ENCODE measurements at places on chromosomes 2 and 18.

DNA sequence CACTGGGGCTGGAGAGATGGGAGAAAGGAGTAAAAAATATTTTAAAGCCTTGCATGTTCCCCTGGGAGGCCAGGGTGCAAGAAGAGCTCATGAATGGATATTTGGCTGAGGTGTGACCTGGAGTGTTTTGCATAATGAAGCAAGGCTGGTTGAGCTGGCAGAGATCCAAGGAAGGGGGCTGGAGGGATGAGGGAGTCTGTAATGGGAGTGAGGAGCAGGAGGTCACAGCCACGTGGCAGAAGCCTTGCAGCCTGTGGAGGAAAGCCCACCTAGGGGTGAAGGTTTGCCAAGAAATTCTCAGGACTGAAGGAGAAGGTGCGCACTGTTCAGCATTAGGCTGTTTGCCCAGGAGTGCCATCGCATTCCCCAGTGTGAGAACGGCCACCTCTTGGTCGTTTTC lies 40.3 kb upstream of the ATP8B1 start:
- DNase-seq, result no peak

DNA sequence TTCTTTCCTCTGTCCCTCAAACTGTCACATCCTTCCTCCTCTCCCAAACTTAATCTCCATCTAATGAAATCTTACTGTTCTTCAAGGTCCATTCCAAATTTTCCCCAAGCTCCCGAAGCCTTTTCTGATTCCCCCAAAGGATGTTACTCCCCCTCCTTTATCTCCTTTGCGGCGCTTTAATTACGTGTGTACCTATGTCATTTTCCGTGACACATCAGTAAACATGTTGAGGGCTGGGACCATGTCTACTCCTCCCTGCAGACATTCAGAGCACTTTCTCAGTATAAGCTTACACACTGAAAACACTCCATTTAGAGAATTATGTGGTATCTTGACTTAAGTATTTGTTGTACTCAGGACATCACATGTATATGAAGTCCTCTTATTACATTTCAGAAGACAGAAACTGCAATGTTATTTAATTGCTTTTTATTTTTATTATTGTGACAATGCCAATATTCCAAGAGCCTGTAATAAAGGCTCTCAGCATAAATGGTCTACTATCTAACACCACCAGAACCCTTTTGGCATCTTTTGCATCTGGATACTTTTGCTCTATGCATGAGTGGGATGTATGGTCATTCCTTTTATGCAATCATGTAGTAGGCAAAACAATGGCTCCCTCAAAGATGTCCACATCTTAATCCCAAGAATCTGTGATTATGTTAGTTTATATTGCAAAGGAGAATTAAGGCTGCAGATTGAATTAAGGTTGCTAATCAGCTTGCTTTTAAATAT lies 1.8 kb downstream of the NMI start:
- DNase-seq, result no peak

- no peak for DNase-seq
Measured at GRCh38 chr2:75707901-75708300, 2.8 kb downstream of the GCFC2 start.

DNA sequence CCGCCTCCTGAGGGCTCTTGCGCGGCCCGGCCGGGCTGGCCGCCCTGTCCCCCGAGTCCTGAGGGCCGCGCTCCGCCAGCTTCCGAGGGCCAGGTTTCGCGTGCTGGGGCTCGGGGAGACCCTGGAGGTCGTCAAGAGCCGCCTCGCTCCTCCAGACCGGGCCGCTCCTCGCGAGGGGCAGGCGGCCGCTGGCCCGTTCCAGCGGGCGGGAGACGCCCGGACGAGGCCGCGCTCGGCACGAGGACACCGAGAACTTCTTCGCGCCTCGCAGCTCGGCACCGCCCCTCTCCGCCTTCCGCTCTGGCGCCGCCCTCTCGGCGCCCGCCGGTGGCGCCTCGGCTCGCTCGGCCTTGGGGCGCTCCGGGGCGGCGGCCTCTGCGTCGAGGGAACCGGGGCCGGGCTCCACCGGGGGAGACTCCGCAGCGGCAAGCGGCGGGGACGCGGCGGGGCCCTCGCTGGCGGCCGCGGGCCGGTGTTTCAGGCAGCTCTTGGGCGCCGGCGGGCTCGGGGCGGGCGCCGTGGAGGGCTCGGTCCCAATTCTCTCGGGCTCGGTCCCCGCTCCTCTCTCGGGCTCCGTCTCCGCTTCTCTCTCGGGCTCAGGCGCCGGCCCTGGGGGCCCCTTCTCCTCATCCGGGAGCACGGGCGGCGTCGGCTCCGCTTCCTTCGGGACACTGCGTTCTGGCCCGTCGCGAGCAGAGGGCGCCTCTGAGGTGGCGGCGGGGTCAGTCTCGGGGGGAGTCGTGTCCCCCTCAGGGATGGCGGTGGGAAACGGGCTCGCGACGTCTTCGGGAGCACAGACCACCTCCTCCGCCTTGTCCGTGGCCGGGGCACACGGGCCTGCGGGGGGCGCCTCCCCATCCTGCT lies 91.6 kb upstream of the MGAT4A start:
- DNase-seq, result peak; percentile 63

- DNase-seq, result no peak
Measured at GRCh38 chr2:75140288-75140687, 59.0 kb downstream of the TACR1 start.

DNA sequence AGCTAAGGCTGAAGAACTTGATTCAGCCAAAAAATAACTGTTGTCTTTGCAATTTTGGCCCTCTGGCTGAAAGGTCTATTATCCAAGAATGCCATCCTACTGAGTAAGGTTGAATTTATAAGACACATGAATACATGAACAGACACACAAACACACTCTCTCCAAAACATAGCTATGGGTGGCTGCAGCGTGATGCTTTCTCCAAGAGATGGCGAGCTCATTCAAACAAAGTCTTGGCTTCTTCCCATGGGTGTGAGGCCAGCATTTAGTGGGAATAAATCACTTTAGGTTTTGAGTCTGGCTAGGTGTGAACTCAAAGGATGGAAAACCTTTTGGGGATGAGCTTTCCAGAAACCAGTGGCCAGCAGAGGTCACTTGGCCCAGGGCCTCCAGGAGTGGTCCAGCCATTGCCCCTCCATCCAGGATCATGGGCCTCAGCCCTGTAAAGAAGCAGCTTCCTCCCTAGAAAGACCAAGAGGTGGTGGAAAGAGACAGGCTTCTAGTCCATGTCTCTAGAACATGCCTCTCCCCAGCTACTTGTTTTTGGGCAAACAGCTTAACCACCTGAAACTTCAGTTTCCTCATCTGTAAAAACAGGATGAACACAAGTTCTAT lies 11.0 kb upstream of the OSR1 start:
- DNase-seq, result no peak

DNA sequence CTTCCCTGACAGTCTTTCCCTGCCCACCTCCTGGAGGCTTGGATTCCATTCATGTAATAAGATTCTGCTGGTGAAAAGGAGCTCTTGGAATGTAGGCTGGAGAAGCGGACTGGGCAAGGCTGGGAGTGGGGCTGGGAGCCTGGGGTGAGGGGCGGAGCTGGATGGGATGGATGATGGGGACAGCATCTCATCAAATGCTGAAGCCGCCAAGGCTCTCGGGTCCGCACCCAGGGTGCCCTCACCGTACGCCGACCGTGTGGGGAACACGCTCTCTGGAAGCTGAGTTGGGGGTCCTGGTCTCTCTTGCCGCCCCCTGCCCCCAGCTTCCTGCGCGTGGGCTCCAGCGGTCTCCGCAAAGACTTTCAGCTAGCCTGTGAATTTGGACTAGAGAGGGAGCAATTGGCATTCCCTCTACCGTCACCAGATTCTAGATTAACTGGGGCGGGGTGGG lies 9.1 kb downstream of the RAX start:
- DNase-seq, result no peak

- DNase-seq, result no peak
Measured at GRCh38 chr2:143486976-143487375, 357.8 kb downstream of the ARHGAP15 start.

DNA sequence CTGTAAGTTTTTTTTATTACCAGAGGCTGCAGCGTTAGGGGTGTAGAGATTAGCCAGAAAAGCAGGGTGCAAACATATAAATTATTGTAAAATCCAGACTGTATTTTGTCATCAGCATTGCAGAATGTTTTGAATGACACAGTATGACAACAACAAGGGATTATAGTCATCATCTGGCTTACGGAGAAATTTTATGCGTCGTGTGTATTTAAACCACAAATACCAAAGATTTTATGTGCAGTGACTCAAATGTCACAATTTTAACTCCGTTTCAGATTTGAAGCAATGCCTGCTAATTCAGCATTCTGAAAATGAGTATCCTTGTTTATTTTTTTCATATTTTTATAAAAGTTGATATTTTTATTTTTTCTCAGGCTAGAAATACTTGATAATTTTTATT lies 19.4 kb upstream of the TMX3 start:
- DNase-seq, result no peak

DNA sequence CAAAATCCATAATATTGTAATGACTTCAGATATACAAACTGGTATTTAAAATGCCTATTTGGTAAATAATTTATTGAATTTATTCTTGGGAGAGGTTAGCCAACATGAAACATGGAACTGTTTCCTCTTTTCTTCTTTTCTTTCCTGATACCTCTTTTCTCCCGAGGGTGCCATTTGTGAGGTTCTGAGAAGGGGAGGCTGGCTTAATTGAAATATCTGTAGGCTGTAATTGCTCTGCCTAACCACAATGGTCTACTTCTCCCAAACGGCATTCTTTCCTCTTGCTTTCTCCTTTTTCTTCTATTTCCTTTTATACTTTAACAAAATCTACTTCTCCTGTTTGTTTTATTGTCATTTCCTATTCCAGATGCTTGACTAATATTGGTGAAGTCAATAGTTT lies 114.9 kb downstream of the TCF4 start:
- no peak for DNase-seq

DNA sequence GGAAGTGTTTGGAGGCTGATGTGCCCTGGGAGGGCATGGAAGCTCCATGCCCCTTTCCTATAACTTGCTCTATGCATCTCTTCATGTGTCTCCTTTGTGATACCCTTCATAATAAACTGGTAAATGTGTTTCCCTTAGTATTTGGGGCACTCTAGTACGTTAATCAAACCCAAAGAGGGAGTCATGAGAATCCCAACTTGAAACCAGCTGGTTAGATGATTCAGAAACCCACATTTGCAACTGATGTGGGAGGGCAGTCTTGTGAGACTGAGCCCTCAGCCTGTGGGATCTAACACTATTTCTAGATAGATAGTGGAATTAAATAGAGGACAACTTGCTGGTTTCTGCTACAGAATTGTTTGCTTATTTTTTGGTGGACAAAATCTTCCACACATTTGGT lies 20.3 kb downstream of the ANKRD30B start:
- no peak for DNase-seq

GRCh38 chr2:241706537-241706936 lies 4.7 kb downstream of the ING5 start:
- DNase-seq, result no peak

DNA sequence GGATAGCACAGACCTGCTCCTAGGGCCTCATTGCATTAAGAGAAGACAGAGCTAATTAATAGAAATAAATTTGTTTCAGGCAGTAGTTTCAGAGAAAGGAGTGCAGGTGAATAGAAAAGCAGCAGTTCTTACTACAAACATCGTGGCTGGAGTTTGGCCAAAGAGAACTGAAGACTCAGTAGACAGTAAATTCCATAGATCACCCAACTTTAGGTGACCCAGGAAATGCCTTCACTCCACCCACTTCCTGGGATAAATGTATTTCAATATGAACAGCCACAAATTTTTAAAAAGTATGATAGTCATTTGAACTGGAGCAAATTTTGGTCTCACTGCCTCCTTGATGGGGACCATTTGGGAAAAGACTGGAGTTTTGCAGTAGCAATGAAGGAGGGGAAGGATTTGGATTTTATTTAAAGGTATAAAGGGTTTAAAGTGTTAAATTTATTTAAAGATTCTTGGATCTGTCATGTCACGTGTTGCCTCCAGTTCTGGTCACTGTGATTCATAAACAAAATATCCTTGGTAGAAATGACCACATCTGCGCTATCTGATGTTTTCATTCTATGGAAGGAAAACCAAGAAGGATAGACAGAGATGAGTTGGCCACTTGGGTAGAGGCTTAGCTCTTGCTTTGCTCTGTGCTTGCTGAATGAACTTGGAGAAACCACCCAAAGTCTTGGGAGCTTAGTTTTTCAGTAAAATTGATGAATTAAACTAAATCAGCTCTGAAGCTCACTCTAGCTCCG lies 390.2 kb downstream of the THSD7B start:
- no peak for DNase-seq

- no peak for DNase-seq
Measured at GRCh38 chr18:22167471-22168241, 1.7 kb upstream of the GATA6 start.

GRCh38 chr2:11811036-11811654 lies 64.7 kb downstream of the LPIN1 start:
- DNase-seq, result no peak

GRCh38 chr2:66579186-66580126 lies 144.5 kb downstream of the MEIS1 start:
- no peak for DNase-seq

DNA sequence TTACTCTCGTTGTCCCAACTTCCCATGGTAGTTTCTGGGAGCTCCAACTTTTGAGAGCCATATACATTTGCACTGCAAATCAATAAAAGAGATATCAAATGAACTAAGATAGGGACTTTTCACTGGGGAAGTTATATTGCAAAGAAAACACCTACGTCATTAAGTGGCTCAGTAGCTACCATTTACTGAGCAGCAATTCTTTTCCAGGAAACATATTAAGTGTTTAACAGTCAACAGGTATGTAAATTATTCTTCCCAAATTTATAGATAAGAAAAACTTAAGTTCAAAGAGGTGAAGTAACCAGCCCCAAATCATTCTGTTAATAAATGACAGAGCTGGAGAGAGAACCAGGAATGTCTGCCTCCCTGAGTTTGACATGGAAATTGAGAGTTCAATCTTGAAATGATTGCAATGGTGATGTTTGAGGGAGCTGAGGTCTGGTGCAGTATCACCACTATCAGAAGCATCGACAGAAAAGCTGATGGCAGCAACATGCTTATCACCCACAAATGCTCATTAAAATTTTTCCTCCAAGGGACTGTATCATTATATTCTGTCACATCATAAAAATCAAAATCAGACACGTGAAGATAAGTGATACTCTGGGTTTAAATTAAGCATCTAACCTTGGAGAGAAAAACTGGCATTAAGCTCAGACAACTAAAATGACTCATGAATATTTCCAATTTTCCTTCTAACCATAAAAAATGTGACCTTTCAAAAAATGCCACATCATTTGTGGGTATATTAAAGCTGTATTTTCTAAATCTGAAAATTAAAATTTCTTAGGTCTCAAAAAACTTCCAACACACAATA lies 43.4 kb downstream of the GAREM1 start:
- DNase-seq, result no peak

DNA sequence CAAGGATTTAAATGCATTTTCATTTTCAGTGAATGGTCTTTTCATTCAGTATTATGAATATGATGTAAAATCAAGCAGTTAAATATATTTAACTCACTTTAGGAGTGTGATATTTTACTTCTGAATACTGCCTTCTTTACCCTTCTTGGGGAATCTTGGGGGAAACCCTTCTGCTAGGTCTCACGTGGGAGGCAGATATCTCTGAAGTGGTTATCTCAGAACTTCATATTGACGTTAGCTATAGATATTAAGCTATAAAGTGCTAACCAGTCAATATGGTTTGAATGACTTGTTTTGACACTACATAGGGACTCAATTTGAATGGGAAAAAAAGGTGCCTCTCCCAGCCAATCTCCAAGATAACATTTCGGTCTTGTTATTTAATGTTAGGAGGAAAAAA lies 9.8 kb downstream of the REL start:
- no peak for DNase-seq

- no peak for DNase-seq
Measured at GRCh38 chr2:164792316-164793170, 49.1 kb downstream of the COBLL1 start.
